Activated naive CD8-positive, alpha-beta T cell treated with anti-CD3 and anti-CD28 coated beads, Interleukin-2, amount 10 ng/mL, durations not matched to agents 7 days and 5 days (primary cell): ENCODE measurements at places on chromosomes 4 and X. TPM values are rescaled to one million over a fixed set of nuclear protein-coding genes. Genes with fewer than 3 reads are reported as not detected.

DNA sequence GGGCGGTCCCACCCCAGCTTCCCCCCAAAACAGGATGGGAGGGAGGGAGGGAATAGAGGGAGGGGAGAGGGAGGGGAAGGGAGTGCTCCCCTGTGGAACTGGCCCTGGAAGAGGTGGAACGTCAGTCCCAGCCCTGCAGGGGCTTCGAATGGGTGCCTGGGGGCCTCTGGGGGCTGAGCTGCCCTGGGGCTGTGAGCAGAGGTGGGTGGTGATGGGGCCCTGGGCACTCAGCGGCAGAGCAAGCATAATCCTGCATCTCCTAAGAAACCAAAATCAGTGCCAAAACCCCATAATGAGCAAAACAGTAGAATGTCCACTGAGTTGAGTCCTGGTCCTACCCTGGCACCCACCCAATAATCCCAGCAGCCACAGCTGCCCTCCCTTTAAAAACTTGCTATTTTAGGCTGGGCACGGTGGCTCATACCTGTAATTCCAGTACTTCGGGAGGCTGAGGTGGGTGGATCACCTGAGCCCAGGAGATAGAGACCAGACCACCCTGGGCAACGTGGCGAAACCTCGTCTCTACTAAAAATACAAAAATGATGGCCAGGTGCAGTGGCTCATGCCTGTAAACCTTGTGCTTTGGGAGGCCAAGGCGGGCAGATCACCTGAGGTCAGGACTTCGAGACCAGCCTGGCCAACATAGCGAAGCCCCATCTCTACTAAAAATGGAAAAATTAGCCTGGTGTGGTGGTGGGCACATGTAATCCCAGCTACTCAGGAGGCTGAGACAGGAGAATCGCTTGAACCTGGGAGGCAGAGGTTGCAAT is 11.1 kb downstream of the DOK7 start:
- DNase-seq, result no peak

DNA sequence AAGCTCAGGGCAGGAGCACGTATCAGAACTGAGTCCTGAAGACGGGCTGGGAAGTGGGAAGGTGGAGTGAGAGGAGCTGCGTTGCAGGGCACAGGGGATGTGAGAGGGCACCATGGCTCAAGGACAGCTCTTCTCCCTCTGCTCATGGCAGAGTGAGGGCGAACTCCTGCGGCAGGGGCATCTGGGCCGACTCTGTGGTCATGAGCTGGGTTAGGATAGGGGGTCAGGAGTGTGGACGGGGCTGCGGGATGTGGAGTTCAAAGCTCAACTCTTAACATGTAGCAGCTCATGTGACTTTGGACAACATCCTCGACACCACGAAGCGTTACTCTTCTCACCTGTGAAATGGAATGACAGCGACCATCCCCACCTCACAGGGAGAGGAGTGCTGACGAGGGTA is 19.4 kb upstream of the SORCS2 start:
- peak; percentile 9 for DNase-seq

DNA sequence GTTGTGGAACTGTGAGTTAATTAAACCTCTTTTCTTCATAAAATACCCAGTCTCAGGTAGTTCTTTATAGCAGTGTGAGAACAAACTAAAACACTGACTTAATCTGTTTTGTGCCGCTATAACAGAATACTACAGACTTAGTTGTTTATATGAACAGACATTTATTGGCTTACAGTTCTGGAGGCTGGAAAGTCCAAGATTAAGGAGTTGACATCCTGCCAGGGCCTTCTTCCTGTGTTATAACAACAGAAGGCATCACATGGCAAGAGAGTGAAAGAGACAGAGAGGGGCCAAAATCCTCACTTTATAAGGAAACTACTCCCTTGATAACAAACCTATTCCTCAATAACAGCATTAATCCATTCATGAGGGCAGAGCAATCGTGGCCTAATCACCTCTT is 42.5 kb upstream of the KCNIP4 start:
- no peak for DNase-seq

- DNase-seq, result no peak
Measured at GRCh38 chr4:15402146-15402545, 25.7 kb upstream of the C1QTNF7 start.

CHRDL1 gene
- total RNA-seq, result not detected

DNA sequence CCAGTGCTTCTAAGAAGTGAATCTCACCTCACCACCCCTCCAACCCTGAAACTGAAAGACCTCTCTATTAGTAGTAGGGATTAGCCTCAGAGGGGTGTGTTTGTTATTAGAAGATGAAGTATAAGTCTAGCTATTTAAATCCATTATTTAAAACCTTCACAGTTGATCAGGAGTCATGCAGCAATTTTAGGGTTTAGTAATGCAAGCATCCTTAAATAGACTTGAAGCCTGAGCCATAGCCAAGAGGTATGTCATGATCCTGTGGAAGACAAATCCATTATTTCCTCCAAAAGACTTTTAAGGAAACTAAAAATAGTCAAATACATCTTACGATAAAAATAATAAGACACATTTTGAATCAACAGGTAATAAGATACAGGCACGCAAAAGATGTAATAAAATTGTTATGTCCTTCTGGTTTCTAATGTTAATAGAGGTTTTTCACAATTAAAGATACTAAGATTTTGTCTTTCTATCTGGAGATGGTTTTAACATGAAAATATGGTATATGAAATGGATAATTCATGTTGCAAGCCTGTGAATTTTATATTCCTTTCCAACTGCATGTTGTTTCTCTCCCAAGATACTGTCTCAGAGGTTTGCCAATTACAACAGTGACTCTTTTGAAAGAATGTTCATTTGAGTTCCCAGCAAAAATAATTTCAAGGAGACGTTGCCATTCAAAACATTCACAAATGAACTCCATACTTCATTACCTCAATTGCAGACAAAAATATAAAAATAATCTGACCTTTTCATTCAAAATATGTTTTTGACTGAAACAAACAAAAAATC is 68.0 kb downstream of the LUZP4 start:
- no peak for DNase-seq

GRCh38 chr4:37715889-37716402 is 29.8 kb upstream of the RELL1 start:
- DNase-seq, result no peak

GRCh38 chr4:54085284-54085683 is 14.7 kb upstream of the GSX2 start:
- DNase-seq, result no peak

DNA sequence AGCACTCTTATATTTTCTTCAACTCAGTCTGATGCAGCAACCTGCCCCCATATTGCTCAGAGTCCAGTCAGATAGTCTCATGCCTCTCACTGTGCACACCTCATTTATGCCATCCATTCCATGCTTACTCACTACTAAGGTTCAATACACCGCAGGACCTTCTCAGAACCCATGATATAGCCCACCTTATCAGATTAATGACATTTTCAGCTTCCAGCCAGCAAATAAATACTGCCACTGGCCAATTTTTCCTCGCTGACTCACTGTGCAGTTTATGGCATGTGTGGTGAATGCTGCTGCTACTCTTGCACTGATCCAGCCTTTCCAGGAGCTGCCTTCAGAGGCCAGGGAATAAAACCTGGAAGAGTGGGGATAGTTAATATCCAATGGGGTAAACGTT is 380.6 kb upstream of the SPOCK3 start:
- DNase-seq, result no peak

GRCh38 chrX:45154462-45154861 is 46.2 kb downstream of the DIPK2B start:
- no peak for DNase-seq

DNA sequence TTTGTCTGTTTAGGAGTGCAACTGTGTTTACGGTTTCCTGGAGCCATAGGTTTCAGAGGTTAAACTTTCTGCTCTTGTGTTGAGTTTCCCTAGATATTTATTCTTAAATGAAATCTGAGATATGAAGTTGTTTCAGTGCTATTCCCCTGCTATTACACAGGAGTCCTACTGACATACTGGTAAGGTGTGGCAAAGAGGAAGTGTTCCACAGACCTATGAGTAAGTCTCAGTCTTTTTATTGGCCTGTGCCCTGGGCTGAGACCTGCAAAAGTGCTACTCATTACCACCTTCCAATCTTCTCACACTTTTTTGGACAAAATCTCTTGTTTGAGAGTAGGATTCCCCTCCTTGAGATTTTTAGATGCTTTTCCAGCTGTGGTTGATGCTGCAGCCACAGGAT is 35.6 kb upstream of the MAGEA8 start:
- no peak for DNase-seq

GRCh38 chr4:181896614-181897013 is 346.6 kb upstream of the TENM3 start:
- no peak for DNase-seq
